ENCODE measurements at places on chromosomes 13 and 19.

- DNase-seq: no peak
Measured at GRCh38 chr13:50635504-50635903, 208.0 kb downstream of the DLEU7 start.

- no peak for DNase-seq
Measured at GRCh38 chr19:33382006-33382405, 8.5 kb downstream of the CEBPG start.

DNA sequence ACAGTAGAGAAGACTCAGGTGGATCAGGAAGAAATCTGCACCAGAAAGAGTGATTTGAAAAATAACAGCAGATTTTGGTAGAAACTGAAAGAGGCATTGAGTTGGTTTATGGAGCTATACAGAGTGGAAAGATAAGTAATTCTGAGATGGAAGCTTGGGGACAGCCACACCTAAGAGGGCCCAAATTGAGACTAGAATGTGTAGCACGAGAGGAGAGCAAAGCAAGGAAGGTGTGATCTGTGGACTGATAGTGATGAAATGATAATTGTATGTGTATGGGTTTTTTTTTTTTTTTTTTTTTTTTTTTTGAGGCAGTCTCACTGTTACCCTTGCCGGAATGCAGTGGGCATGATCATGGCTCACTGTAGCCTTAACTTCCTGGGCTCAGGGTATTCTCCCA is 16.3 kb downstream of the SAE1 start:
- DNase-seq: no peak

GRCh38 chr19:31066385-31066784 is 282.9 kb downstream of the TSHZ3 start:
- no peak for DNase-seq

GRCh38 chr13:79380997-79381396 is 25.1 kb downstream of the RBM26 start:
- no peak for DNase-seq

GRCh38 chr19:49889038-49889686 is 7.5 kb downstream of the IL4I1 start:
- DNase-seq: no peak

GRCh38 chr19:13861392-13861713 is 15.6 kb upstream of the NANOS3 start:
- DNase-seq: no peak

DNA sequence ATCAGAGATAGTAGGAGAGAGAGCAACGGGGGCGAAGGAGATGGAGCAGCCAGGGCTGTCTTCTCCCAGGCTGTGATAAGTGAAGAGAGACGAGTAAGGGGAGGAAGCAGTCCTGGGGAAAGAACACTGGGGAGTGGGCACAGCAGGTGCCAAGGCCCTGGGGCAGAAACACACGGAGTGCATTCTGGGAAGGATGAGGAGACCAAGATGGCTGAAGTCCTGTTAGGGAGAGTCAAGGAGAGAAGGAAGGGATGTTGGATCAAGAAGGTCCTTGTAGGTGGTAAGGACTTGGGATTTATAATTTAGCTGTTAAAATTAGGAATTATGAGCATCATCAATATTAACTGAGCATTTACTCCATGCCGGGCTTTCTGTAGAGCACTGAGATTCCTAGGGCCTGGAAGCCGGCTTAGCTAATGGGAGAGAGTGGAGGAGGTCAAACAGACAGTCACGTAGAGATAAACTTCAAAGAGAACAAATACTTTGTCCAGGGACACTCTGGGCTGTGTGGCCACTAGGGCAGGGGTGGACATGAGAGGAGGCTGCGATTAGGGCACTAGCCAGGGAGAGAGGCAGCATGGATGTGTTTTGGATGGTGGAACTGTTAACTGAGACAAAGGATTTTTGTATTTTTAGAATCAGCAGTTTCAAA is 134.2 kb upstream of the PEG3 start:
- DNase-seq: no peak

DNA sequence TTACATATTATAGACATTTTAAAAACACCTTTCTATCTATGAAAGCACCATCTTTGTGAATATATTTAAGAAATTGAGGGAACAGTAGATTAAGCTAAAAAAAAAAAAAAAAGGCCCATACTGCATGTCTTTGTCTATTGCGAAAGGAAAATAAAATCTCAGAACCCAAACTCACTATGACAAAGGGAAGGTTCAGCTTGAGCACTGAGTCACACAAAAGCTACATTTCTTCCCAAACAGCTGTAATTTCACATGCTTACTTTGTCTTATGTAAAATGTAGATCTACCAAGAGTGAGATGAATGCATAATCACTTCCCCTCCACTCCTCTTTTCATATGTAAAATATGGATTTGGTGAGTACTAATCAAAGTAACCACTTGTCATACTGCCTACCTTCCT is 640.1 kb upstream of the KLF12 start:
- no peak for DNase-seq

DNA sequence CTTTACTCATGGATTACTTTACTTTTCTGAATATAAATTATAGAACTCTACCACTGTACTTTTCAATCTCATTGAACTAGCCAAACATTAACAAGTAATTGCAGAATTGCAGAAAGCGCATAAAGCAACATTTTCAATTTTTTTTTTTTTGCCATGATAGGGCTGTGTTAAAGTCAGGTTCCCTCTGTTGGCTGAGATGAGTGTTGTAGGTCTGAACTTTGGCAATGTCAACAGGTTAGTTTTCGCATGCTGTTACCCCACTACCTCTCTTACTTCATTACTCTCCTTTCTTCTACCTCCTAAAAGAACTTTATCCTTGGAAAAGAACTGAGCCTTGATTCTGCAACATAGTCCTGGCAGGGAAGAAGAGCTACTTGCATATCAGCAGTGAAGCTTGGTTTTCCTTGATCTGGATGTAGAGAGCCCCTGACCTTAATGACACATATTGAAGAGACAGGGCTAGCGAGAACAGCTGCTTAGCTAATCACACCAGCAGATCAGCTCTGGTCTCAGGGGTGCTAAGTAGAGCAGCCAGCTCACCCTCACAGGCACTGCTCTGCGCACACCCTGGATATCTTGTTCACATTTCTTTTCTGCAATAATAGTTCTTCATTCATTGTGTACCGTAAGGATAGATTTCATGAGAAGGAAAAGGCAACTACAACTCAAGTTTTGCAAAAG is 119.5 kb downstream of the FLT1 start:
- no peak for DNase-seq

GRCh38 chr19:30209617-30210600 is 162.3 kb upstream of the ZNF536 start:
- no peak for DNase-seq

GRCh38 chr13:84934911-84935310 is 864.3 kb downstream of the SLITRK6 start:
- DNase-seq: no peak

GRCh38 chr19:51760697-51761356 is at the start of gene FPR2:
TSS of gene FPR2 (plus strand) at chr19:51761180. CDS start at chr19:51768659, 7,479 bp downstream.
- no peak for DNase-seq

- no peak for DNase-seq
Measured at GRCh38 chr13:99125326-99125915, 75.2 kb upstream of the UBAC2 start.

DNA sequence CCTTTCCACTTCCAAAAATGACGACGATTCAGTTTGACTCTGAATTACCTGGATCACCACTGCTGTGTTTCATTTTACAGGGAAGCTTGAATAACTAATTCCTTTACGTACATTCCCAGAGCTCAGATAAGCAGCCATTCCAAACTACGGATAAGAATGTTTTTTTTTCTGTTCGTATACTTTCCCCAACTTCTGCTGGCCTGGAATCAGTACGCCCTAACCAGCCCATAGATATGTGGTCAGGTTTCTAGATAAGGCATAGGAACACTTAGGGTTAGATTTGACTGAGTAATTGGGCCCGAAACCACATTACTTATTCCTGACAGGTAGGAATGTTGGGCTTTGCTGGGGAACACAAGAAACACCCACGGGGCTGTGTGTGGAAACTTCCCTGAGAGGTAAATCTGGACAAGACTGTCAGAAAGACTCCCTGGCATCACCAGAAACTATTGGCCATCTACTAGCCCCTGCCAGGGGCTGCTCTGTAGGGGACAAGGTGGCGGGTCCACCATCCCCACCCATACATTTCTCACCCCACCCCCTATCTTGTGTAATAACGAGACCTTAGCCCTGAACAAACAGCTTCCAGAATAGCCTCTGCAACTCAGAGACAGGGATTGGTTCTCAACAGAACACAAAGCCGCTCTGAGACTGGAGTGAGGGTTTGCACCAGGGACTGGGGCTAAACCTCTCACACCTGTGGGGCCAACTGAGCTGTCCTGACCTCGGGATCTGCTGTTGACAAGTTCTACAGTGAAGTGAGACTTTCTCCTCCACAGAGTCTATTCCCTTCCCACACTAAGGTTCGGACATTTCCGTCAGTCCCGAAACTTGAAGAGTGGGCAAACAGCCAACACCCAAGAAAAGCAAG is 15.6 kb downstream of the RHPN2 start:
- DNase-seq: no peak

- peak; percentile 76 for DNase-seq
Measured at GRCh38 chr19:19997656-19998268, 41.5 kb downstream of the ZNF682 start.

GRCh38 chr13:73934215-73934641 is 200.0 kb downstream of the KLF12 start:
- no peak for DNase-seq

GRCh38 chr13:41458761-41459431 is 1.5 kb downstream of the RGCC start:
- DNase-seq: peak; percentile 87

DNA sequence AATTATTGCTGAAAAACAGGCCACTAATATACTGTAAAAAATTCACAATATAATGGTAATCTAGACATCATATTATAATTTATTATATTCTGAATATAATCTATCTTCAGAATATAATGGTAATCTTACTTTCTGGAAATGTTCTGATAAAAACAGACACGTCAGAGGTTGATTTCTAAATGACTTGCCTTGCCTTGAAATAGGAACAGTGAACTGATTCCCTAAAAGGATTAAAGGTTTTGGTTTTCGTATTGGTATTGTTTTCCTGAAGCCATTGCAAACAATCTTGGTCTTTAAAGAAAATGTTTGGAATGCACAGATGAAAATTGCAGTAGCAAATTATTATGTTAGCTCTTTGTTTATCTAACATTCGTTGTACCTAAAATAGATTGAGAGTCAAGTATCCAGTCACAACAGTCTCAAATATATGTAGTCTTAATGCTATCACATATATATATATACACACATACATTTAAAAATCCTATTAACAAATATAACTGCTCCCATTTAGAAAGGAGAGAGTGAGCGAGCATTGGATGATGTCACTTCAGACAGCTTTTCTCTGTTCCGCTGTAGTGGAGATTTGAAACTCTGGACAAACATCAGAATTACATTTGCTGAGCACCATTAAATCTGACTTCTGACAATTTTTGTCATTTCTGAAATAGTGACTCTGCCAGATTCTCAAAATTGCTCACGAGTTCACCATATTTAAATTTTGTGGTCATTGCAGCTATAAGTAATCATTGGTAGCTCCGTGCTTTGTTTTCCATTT is 1.7 kb downstream of the ITM2B start:
- no peak for DNase-seq

- DNase-seq: no peak
Measured at GRCh38 chr13:52141299-52141698, 12.4 kb upstream of the NEK5 start.

- no peak for DNase-seq
Measured at GRCh38 chr13:107025991-107026390, 458.1 kb upstream of the ARGLU1 start.
